NCI-H1930 (cell line): ENCODE measurements at places on chromosomes 11 and 22.

DNA sequence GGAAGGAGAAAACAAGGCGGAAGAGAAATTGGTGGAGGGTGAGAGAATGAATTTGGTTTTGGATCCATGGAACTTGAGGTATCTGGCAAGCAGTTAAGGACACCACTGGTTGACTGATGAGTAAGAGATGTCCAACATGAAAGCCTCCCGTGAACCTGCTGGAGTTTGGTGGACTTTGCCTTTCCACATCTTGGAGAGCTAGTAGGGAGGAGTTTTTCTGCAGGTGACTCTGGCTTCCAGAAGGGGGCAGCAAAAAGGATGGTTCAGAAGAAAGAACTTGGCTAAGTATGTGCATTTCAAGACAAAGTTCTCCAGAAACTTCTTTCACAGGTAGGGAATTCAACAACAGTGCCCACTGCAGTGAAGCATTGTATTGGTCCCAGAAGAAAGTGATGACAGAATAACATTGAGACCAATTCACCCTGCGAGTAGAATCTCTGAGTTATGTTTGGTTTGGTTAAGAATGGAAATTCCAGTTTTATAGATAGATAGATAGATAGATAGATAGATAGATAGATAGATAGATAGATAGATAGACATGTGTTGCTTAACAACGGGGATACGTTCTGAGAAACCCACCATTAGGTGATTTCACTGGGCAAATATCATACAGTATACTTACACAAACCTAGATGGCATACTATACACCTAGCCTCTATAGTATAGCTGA is 28.5 kb downstream of the DCDC1 start:
- no peak for DNase-seq

GRCh38 chr11:61254403-61255025 is 13.5 kb downstream of the PGA5 start:
- DNase-seq = no peak

DNA sequence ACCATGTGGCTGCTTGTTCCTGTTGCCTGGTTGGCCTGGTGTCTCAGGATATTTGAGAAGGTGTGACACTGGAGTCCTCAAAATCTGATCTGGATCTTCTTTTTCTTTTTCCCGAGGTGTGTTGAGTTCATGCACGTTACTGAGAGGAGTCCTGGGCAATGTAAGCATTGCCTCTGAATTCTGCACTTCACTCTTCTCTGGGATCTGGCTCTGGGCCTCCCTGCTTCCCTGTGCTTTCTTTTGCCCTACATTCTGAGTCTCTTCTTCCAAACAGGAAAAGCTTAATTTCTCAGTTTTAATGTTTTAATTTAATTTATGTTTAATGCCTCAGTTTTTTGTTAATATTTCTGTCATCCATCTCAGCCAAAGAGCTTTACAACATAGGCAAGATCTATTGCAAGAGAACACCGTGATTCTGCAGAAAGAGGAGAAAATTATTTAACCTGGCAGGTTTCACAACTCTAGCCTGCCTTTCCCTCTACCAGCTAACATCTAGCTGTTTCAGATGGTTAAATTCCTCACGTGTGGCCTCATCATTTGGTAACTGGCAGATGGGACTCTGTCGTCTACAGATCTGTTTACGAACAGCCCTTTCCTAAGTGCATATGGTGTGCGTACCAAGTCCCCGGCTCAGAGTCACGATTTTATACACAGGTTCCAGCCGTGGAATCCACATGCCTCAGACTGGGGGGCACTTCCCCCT is 24.7 kb downstream of the LDLRAD3 start:
- DNase-seq = no peak

- no peak for DNase-seq
Measured at GRCh38 chr11:67640758-67641337, 1.3 kb upstream of the TBX10 start.

DNA sequence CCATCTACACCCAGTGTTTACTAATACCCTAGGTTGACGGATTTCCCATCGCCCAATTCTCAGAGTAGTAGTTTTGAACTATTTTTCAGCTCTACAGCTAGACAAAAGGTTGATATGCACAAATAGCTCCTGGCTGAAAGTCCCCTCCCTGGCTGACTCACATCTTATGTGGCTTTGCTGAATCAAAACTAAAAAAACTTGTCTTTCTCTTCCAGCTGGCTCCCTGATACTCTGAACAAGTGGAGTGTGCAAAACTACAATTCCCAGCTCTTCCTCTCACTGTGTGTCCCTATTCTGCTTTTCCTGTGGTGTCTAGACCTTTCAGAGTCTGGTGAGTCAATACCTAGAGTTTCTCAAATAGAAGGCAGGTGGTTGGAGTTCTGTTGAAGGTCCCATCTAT is 12.7 kb upstream of the LARGE1 start:
- DNase-seq = no peak
